ENCODE measurements at places on chromosomes 2 and 18.
A peak's percentile ranks its signal among the peaks of the same experiment; 100 is the strongest.

DNA sequence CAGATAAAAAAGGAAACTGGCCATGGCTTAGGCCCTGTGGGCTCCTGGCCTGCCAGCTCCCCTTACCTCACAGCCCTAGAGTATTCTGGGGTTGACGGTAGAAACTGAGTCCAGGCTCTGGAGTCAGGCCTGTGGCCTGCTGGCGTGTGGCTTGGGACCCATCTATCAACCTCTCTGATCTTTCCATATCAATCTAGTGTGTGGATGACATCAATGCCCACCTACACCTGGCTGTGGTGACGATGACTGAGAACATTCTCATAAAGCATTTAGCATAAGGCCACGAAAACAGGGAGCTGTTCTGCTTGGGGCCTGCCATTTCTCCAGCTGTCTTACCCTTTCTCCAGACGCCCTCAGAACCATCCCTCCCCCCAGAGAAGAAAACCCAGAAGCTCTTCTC is 17.9 kb downstream of the PCARE start:
- DNase-seq: no peak

GRCh38 chr2:190088917-190089316 is 26.4 kb upstream of the MSTN start:
- peak; percentile 69 for DNase-seq

- DNase-seq: peak; percentile 16
Measured at GRCh38 chr2:168948621-168949212, 47.6 kb downstream of the G6PC2 start.

GRCh38 chr18:51442012-51442411 is 244.5 kb upstream of the MEX3C start:
- DNase-seq: no peak

DNA sequence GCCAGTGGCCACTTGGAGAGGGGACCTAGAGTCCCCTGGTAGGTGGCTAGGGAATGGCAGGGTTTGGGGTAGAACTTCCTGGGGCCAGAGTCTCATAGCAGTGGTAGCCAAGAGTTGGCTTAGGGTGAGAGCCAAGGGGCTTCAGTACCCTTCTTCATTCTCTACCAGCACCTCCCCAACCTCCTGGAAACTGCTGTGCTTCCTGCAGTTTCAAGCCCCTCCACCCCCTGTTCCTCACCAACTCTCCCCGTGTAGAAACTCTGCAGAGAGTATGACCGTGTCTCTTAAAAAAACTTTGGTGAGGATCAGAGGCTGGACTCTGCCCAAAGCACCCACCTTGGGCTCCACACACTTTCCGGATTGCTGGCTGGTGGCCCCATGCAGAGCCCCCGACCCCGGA is 159.6 kb downstream of the MSH2 start:
- DNase-seq: no peak

- DNase-seq: no peak
Measured at GRCh38 chr2:237866101-237866621, 6.7 kb downstream of the RAMP1 start.

DNA sequence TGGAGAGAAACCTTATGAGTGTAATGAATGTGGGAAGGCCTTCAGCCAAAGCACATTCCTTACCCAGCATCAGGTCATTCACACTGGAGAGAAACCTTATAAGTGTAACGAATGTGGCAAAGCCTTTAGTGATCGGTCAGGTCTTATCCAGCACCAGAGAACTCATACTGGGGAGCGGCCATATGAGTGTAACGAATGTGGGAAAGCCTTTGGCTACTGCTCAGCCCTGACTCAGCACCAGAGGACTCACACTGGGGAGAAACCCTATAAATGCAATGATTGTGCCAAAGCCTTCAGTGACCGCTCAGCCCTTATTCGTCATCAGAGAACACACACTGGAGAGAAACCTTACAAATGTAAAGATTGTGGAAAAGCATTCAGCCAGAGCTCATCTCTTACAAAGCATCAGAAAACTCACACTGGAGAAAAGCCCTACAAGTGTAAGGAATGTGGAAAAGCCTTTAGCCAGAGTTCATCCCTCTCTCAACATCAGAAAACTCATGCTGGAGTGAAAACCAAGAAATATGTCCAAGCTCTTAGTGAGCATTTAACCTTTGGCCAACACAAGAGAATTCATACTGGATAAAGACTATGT is 7.8 kb downstream of the ZNF892 start:
- DNase-seq: no peak

DNA sequence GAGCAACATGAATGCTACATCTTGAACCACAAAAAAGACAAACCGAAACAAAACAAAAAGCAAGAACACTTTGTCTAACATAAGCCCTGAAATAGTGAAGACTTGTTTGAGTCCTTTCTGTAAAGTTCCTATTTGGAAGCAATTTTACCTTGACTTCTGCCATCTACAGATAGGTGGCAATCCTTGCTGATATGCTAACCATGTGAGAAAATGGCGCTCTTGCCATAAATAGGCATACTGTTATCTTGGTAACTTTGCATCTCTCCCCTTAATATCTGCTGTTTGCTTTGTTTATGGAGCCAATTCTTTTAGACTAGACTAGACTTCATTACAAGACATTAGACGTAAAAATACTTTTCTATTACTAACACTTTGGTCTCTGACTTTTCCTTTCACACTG is 49.4 kb upstream of the PNPT1 start:
- no peak for DNase-seq

DNA sequence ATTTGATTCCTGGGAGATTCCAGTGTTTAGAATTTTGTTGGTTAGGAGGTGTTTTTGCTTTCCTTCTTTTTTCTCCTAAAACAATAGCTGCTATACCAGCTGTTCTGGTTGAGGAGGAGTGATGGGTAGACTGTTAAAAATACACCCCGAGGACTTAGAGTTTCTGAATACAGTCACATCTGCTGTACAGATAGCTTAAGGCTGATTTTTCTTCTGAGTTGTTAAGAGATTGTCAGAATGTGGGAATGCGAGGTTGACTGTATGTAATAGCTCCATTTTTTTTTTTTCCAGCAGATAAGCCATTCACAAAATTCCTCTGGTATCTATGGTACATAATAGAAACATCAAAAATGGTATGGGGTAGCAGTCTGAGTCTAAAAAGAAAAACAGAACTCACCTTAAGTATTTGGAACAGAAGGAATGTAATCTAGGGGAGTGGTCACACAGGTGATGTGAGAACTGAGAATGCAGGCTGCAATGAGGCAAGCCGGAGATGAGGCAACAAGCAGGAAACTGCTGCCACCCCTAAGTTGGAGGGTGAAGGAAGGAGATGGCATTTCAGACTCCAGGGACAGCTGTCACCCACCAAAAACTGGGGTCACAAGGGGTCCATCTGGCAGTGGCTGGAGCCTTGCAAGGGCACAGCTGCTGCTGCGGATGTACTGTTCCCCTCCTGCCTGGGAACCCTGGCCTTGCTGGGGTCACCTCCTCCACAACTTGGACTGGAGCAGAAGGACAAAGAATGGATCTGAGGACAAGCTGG is 2.4 kb downstream of the DGKD start:
- DNase-seq: no peak

- no peak for DNase-seq
Measured at GRCh38 chr2:92073815-92074548, 2797.2 kb upstream of the TEKT4 start.

GRCh38 chr2:154713675-154714074 is 15.2 kb downstream of the KCNJ3 start:
- DNase-seq: no peak

DNA sequence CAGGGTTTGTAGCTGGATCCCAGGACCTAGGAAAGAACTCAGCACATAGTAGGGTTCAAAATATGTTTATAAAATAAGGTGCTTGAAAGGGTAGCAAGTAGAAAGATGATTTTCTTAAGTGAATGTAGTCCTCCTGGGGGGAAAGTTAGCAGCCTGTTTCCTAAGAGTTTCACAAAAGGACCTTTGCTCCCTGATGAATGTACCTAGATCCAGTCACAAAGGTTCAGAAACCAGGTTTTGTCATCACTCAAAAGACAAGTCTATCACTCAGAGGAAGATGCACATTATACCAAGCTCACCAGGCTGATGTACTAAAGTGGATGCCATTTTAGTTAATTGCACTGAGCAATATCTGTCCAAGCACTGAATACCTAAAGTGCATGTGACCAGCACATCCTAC is 378.2 kb downstream of the BCL11A start:
- no peak for DNase-seq

- no peak for DNase-seq
Measured at GRCh38 chr18:22604390-22604985, 186.8 kb upstream of the CTAGE1 start.

DNA sequence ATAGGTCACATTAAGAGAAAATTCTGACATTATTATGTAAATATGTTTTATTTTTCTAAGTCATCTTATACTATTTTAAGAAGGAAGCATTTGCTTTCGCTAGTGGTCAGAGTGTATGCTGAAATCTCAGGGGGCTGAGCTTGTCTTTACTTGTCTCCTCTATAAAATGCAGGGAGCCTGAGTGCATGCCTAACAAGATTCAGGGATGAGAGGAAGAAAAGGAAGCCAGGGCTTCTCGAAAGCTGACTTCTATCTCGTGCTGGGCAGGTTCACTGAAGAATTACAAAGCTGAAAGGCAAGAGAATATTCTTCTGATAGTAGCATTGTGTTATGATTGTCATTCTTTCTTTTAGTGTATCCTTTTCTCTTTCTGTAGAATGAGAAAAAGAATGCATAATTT is 467.4 kb downstream of the SOX11 start:
- no peak for DNase-seq

GRCh38 chr18:70314151-70314782 is 25.4 kb downstream of the SOCS6 start:
- no peak for DNase-seq

DNA sequence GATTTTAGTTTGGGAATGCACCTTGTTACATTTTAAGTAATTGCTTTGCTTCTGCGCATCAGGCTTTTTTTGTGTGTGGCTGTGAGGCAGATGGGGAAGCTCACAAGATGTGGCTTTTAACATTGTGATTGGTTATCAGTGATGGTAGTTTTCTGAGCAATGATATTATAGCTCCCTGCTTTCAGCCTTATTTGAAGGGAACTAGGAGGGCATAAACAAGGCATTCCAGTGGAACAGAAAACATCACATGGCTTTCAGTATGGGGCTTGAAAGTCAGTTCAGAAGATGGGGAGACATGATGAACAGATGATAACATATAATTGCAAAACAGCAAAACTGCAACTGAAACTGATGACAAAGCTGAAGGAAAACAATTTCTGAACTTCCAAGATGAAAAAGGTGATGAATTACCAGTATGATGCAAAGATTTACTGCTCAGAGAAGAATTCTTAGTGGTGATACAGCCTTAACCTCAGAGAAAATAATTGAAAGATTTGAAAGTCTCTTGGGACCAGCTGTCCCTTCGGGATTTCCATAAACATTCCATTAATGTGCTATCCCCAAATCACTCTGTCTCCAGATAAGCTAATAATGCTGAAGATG is 439.7 kb downstream of the RND3 start:
- no peak for DNase-seq

- no peak for DNase-seq
Measured at GRCh38 chr2:160910681-160911080, 249.5 kb upstream of the TANK start.

DNA sequence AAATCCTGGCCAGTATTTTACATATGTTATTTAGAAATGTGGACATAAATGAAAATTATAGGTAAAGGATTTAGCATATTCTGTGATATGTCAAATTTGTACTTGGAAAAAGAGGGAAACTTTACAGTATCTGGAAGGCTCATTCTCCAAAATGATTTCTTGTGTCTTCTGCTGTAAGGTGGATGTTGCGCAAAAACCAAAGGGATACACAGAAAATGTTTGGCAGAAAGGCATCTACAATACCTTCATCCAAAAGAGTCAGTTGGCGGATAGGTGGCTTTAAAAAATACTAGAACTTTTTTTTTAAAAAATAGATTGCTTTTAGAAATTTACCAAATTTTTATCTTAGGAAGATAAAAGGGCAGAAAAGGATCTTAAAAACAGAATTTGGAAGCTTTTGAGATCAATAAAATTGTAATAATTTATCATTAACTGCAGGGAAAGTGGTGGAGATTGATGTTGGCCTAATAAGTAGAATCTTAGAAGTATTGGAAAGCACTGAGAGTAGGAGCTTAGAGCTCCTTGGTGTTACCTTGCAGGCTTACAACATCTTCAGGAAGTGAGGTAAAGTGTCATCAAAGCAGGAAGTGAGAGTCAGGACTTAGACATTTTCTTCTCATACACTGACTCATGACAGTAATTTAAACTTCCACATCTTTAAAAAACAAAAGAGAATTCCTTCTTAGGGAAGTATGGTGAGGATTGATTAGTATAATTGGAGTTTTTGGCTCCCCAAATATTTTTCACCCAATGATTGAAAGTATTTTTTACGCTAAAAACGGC is 2.1 kb downstream of the NABP1 start:
- no peak for DNase-seq

- DNase-seq: no peak
Measured at GRCh38 chr2:167183931-167184330, 295.7 kb downstream of the XIRP2 start.

DNA sequence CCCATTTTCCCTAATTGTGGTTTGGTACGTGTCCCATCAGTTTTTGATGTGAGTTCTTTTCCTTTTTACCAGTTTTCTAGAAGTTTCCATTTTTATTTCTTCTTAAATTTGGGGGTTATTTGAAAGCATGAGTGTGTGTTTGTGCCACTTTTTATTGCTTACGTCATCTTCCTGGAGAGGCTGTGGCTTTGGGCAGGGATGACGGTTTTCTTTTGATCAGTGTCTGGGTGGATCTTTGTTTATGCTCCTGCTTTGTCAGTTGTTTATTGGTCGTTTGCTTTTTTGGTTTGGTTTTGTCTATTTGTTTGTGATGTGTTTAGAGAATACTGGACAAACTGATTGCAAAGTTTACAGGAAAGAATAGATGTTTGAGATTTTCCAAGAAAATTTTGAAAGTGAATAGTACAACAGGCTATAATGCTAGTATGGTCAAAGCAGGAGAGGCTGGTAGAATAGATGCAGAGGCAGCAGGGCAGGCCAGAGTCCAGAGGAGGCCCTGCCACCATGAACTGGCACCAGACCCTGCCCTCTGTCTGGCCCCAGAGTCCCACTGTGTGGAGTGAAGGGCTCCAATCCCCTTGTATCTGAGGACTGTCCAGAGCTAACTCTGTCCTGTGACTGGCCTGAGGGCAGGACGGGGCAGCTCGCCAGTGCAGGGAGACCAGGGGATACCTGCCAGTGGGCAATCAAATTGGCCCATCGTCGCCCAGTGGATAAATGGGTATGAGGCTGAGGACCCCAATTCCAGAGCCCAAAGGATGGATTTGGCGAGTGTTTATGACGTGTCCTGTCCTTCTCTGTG is 23.4 kb upstream of the SNED1 start:
- no peak for DNase-seq

Measured in SK-N-DZ (cell line).